ENCODE measurements at places on chromosomes 6 and 20. TPM values are rescaled to one million over a fixed set of nuclear protein-coding genes. Genes with fewer than 3 reads are reported as not detected.
A peak's percentile ranks its signal among the peaks of the same experiment; 100 is the strongest.

- peak; percentile 26 for DNase-seq
Observed at GRCh38 chr6:147065786-147066185, 138.4 kb upstream of the STXBP5 start.

GRCh38 chr20:35215066-35215956 lies 11.2 kb upstream of the MMP24 start:
- peak; percentile 19 for DNase-seq

GRCh38 chr6:34132486-34133185 lies 13.3 kb downstream of the GRM4 start:
- DNase-seq, result peak; percentile 53

GRCh38 chr20:3704087-3704486 lies 8.3 kb downstream of the SIGLEC1 start:
- no peak for DNase-seq

DNA sequence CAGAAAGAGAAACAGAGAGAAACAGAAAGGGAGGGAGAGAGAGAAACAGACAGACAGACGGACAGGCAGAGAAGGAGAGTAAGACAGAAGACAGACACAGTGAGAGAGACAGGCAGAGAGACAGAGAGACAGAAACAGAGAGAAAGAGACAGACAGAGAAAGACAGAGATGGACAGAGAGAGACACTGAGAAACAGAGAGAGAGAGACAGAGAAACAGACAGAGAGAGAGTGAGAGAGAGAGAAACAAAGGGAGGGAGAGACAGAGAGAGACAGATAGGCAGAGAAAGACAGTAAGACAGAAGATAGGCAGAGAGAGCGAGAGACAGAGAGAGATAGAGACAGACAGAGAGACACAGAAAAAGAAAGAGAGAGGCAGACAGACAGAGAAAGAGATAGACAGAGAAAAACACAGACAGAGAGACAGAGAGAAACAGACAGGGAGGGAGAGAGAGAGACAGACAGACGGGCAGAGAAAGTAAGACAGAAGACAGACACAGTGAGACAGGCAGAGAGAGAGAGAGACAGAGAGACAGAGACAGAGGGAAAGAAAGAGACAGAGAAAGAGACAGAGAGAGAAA lies 753.4 kb upstream of the DEFB115 start:
- DNase-seq, result no peak

GRCh38 chr6:135346747-135347146 lies 150.8 kb downstream of the AHI1 start:
- peak; percentile 15 for DNase-seq

Gene UST
- total RNA-seq, result 0.28 TPM

Gene CGA
- not detected for total RNA-seq

GRCh38 chr6:134903448-134903847 lies 46.5 kb downstream of the ALDH8A1 start:
- DNase-seq, result no peak

DNA sequence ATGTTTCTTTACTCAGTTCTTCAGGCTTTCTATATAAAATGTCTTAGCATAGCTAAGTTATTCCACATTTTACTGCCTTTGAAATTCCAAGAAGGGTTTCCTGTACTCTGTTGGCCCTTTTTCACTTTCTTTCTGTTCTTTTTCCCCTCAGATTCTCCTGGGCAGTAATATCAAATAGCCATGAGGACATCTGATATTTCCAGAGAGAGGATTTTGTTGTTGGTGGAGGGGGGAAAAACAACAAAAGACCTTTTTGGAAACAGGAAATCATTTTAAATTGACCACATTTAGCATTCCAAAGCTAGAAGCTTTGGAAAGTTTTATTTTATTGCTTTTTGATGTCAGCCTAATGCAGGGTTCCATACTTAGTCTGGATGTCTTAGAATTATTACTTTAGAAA lies 445.4 kb downstream of the GJA1 start:
- DNase-seq, result no peak

Gene BPIFA1
- total RNA-seq, result not detected

Gene SAPCD1
- total RNA-seq, result 2.4 TPM
